ENCODE measurements at places on chromosomes 6 and 20. TPM values are rescaled to one million over a fixed set of nuclear protein-coding genes. Genes with fewer than 3 reads are reported as not detected.

DNA sequence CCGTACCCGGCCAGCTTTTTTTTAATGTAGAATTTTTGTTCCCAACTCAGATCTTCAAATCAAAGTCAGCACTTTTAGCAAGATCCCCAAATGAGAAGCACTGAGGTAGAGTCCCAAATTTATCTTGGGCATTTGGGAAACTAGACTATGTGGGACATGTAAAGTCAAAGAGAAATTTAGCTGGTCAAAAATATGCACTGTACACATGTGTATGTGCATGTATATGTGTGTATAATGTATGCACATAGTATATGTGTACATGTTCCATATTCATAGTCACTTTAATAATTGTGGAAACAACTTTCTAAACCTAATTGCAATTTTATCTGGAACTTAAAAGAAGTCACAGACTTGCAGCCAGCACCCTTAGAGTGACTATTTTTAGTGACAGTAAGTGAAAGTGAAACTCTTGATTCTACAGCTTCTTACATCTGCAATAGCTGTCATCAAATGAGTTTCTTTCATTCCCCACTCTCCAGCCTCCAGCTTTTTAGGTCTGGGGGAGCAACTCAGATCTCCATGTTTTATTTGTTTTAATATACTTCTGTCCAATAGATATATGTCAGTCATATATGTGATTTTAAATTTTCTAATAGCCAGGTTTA lies 53.6 kb downstream of the CDC40 start:
- no peak for DNase-seq

DNA sequence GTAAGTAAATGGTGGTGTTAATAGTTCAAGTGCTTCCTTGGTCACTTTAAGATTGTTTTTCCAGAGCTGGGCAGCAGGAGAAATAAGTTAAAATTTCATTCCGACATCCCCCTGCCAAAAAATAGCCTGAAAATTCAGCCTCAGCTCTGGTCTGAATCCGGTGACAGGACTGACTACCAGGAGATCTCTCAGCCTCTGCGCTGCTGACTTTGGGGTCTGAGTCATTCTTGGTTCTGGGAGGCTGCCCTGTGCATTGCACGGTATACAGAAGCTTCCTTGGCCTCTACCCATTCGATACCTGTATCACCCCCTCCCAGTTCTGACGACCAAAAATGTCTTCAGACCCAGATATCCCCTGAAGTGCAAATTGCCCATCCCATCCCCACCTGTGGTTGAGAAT lies 36.3 kb upstream of the TFAP2C start:
- no peak for DNase-seq

DNA sequence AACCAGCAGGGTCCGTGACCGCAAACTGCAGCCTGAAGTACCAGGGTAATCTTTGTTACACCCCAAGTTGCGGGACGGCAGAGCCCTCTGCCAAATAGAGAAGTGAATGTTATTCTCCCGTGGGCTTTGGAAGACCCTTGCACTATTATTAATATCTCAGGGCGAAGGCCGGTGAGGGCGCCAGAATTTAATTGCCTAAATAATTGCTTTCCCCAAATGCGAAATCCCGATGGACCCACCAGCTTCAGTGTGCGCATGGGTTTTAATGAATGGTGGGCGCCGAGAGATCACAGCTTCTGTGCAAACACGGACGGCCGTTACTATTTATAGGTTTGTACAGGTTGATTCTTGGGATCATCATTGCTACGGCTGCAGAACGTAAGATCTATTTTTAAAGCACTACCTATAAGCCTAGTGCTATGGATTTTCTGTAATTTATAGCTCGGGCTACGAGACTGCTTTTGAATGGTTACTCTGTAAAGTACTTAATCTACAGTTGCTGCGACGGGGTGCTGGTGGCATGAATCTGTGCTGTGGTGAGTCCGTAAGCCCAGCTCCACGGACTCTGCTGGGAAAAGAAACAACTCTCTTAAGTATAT lies 15.2 kb upstream of the PHACTR3 start:
- DNase-seq, result no peak

DNA sequence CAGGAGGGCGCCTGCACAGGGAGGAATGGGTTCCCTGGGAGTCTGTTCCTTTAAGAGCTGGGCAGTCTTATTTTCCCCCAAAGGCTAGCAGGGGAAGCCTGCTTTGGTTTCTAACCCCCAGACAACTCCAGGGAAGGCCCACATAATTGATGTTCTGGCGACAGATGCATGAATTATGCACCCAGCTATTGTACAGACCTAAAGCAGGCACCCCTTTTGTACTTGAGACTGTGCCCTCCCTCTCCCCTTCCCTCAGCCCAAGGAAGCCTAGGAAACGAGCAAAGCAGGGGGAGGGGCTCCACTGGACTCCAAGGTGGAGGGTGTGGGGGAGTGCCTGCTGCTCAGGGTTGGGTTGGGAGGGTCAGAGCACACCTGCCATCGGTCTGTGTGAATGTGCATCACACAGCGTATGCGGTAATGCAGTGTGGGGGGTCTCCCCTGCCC lies 102.1 kb downstream of the KCNB1 start:
- DNase-seq, result no peak

- no peak for DNase-seq
These were observed 169.3 kb downstream of the BCAS1 start for GRCh38 chr20:53901064-53901463.

DNA sequence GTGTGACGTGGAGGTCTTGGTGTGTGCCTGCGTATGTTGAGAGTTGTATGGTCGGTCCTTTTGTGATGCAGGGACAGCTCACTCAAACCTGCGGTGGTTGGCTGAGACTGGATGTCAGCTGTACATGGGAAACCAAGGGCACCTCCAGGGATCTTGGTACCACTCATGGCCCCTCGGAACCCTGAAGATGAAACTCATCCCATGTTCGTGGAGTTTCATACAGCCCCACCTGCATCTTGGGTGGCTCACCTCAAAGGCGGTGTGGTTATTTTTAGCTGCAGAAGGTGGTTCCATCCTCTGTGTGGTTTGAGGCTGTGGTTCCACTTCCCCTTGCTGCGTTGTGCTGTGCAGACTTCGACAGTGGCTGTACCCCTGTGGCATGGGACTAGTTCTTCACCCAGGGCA lies 52.6 kb upstream of the SLC22A1 start:
- DNase-seq, result no peak

DNA sequence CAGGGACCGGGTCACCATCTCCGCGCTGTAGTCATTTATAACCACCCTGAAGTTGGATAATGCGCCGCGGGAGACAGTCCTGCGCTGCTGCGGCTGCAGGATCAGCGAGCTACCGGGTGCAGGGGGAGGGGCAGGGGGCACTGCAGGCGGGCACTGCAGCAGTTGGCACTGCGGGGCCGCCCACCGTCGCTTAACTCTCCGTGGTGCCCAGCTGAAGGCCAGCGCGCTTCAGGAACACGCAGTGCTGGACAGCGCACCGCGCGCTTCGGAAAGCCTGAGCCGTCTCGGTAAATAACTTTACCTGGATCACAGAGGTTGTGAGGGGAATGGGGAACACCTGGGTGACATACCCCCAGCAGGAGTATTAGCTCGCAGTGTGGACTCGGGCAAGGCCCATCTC lies 12.4 kb upstream of the LRFN2 start:
- DNase-seq, result no peak

- DNase-seq, result no peak
These were observed 9.7 kb upstream of the TNFRSF6B start for GRCh38 chr20:63686492-63687321.

GRCh38 chr6:75882734-75883133 lies 133.7 kb downstream of the MYO6 start:
- DNase-seq, result no peak

DNA sequence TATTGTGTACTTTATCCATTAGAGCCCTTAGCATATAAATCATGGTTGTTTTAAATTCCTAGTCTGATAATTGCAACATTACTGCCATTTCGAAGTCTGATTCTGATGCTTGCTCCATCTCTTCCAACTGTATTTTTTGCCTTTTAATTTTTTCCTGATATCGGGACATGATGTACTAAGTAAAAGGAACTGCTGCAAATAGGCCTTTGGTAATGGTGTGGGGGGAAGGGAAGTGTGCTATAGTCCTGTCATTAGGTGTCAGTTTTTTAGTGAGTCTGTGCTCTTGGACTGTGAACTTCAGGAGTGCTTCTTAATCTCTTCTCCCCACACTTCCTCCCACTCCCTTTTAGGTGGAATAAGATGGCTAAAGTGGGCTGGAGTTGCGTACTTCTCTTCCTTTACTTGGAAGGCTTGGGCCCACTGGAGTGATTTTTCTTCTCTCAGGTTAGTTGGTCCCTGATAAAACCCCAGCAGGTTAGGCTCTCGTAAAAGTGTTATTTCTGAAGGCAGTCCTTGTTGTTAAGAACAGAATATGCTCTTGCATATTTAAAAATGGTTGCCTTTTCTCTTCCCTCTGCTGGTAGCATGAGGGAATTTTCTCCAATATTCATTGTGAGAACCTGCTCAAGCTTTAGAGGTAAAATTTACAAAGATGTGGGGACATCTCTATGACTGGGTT lies 18.1 kb downstream of the STXBP5 start:
- no peak for DNase-seq

- DNase-seq, result no peak
These were observed 194.6 kb downstream of the OTOR start for GRCh38 chr20:16942756-16943155.

GRCh38 chr6:145798530-145798929 lies 16.1 kb downstream of the FBXO30 start:
- no peak for DNase-seq

- DNase-seq, result no peak
These were observed 73.0 kb upstream of the SYNJ2 start for GRCh38 chr6:157908369-157909281.

DNA sequence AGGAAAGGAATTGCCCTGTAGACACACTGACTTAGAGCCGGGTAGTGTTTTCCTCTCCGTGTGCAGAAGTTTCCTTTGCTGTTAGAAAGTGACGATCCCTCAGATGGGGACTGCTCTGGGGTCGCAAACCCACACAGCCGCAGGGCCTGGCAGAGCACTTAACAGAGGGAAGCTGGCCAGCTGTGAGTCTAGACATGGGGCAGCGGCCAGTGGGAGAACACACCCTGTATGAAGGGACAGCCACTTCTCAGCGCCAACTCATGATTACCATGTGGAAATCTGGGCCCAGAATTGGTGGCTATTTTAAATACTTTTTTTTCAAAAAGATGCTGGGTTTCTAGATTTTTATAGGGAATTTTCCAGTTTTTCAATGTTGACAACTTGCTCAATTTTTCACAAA lies 39.4 kb downstream of the SLC9A8 start:
- DNase-seq, result peak; percentile 43

GRCh38 chr6:9520417-9521151 lies 894.3 kb downstream of the TFAP2A start:
- DNase-seq, result no peak

- no peak for DNase-seq
These were observed 180.4 kb downstream of the DHX35 start for GRCh38 chr20:39142407-39143096.

- no peak for DNase-seq
These were observed 244.5 kb upstream of the SLC35B3 start for GRCh38 chr6:8679823-8680222.

DNA sequence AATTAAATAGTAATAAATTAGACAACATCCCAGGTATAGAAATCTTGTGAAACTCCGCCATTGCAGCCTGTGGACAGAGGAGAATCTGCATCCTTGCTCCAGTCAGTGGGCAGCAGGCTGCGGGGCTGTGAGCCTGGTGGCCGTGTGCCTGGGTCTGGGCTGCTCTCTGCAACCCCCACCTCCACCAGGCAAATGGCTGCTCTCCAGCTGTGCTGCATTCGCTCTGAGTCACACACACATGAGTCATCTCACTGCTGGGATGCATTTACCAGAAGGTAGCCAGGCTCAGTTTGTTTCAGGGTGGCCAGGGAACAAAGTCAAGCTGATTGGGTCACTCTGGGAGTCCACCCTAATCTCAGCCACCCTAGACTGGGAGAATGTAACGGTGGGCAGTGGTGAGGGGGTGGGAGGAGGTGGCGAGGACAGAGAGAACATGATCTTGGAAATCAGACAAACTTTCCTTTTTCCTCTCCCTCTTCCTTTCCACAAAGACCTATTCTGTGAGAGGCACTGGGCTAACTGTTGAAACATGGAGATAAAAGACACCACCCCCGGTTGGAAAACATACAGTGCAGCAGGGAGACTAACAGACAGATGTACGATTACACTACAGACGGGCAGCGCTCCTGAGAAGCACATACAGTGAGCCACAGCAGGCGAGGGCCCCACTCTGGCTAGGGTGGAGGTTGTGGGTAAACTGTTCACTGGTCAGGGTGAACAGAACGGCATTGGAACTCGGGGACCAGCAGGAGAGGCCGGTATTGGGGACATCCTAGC lies 59.2 kb downstream of the TRAM2 start:
- DNase-seq, result peak; percentile 85

DNA sequence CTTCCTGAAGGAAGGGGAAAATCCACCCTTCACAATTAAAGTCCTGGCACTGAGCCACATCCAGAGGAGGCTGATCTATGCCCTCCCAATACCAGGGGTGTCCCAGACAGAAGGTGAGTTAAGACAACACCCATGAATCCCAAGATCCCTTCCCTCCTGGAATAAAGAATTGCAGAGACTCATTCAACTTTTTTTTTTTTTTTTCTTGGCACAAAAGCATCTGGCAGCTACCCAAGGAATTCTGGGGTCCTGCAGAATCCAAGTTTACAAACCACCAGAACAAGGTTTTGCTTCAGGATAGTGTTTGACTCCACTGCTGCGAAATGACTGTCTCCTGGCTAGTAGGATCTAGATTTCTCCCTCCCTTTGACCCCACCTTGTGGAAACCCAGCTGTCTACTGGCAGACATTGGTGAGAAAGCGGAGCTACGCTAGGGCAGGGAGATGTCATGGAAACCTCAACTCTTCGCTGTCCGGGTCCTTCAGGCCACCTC lies 37.4 kb downstream of the JAG1 start:
- no peak for DNase-seq

GRCh38 chr6:70164556-70164955 lies 138.3 kb downstream of the COL9A1 start:
- no peak for DNase-seq

Gene TRIM10
- not detected for polyA plus RNA-seq

Gene MPIG6B
- not detected for polyA plus RNA-seq

Gene ADGRB3
- 0.12 TPM for polyA plus RNA-seq

Gene GSTA3
- polyA plus RNA-seq, result not detected

Gene CCHCR1
- polyA plus RNA-seq, result 18.7 TPM

Gene PERP
- not detected for polyA plus RNA-seq

Gene SEMG1
- not detected for polyA plus RNA-seq

Gene UNC93A
- not detected for polyA plus RNA-seq

Gene LY86
- polyA plus RNA-seq, result not detected

Gene CLPSL1
- polyA plus RNA-seq, result not detected

Gene RNF39
- polyA plus RNA-seq, result not detected

Gene OXT
- polyA plus RNA-seq, result not detected

Gene OLIG3
- not detected for polyA plus RNA-seq
